ENCODE measurements at places on chromosomes 6 and 20. TPM values are rescaled to one million over a fixed set of nuclear protein-coding genes. Genes with fewer than 3 reads are reported as not detected.

The FGD2 gene
- total RNA-seq = not detected

The TFAP2D gene
- total RNA-seq = not detected

The SEMG1 gene
- not detected for total RNA-seq

GRCh38 chr6:64217721-64218620, 582.4 kb downstream of the PHF3 start:
- H3K27me3 ChIP-seq = no peaks in the 10 kb centered on the region
- H3K4me3 ChIP-seq = no peak overlapping the region
- H3K27ac ChIP-seq = no peak overlapping the region
- H3K4me1 ChIP-seq = no peaks in the 10 kb centered on the region

DNA sequence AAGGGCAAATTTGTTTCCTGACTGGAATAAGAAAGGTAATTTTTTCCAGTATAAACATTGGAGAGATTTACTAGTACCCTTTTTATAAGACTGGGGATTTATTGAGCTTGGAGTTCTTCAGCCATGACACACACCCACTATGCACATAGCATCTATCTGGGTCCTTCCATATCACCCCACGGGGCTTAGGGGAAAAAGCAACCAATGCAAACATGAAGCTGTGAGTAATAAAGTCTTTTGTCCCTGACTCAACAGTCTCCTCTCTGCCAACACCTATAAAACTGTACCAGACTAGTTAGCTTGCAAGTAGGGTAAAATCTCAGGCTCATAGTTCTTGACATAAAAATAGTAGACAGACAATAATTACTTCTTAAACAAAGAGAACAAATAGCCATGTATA, 23.4 kb downstream of the COL21A1 start:
- no peak overlapping the region for H3K4me3 ChIP-seq
- 0 out of 2 replicates have a peak, but pooled peaks cover 2% of the 10 kb centered on the region for H3K27me3 ChIP-seq
- no peak overlapping the region for H3K27ac ChIP-seq
- peaks cover 30% of the 10 kb centered on the region for H3K4me1 ChIP-seq
- H3K36me3 ChIP-seq = no peaks in the 10 kb centered on the region

GRCh38 chr6:118784641-118785164, 109.2 kb upstream of the ASF1A start:
- peaks cover 8% of the 10 kb centered on the region for H3K27me3 ChIP-seq
- H3K27ac ChIP-seq = no peak overlapping the region
- H3K36me3 ChIP-seq = no peaks in the 10 kb centered on the region
- DNase-seq = no peak

DNA sequence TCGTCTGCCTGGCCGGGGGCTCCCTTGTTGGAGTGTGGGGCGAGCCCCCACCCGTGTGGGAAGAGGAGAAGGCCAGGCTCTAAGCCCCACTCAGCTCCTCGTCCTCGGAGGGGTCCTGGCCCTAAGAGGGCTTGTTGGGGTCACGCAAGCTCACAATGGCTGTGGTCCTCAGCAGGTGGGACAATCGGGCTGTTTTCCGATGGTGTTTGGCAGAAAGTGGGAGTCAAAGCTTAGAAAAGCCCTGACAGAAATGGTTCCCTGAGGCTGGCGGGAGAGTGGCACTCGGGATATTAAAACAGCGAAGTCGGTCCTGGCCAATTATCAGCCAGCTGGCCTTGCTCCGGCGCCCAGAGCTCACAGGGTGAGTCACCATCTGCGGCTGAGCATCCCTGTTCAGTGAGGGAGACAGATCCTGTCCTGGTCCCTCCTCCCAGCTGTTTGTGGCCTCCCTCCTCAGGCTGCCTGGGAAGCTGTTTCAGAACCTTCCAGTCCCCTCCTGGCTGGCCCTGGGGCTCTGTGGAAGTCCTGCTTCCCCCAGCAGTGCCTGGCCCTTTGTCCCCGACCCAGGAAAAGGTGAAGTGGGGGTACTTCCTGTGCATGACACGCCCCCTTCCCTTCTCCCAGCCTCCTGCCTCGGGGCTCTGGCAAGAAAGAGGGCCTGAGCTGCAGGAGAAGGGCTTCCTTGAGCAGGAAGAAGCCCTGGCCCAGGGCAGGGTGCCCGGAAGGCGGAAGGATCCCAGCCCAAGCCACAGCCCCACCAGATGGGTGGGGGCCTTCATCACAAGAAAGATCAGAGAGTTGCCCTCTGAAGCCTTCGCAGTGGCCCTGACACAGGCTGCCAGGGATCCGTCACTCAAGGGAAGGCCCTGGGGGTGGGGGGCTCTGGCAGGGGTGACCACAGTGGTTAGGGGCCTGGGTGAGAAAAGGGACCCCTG, 53.6 kb upstream of the BHLHE23 start:
- peaks cover 30% of the 10 kb centered on the region for H3K27me3 ChIP-seq
- no peak overlapping the region for H3K27ac ChIP-seq
- peak; percentile 30 for DNase-seq
- H3K36me3 ChIP-seq = no peaks in the 10 kb centered on the region
- H3K4me1 ChIP-seq = no peaks in the 10 kb centered on the region

DNA sequence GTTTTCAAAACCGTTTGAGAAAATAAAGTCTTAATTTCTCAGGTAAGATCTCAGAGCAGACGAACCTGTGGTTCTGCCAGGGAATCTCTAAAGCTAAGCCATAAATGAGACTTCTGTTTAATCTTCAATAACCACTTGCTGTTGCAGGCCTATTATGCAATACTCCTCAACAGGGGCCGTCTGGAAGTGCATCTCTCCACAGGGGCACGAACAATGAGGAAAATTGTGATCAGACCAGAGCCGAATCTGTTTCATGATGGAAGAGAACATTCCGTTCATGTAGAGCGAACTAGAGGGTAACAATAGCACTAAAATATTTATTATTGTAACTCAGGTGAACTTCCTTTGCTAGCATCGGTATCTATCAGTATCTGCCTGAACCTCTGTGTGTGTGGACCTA, 223.7 kb downstream of the ARHGAP18 start:
- H3K36me3 ChIP-seq = peaks cover 14% of the 10 kb centered on the region
- H3K27me3 ChIP-seq = peaks cover 7% of the 10 kb centered on the region
- peaks cover 50% of the 10 kb centered on the region for H3K4me1 ChIP-seq
- DNase-seq = no peak

- peaks cover 51% of the 10 kb centered on the region for H3K36me3 ChIP-seq
- H3K27ac ChIP-seq = no peak overlapping the region
- no peak overlapping the region for H3K4me3 ChIP-seq
- H3K4me1 ChIP-seq = peaks cover 22% of the 10 kb centered on the region
- H3K27me3 ChIP-seq = no peaks in the 10 kb centered on the region
Observed at GRCh38 chr20:58313396-58313795, 3.9 kb downstream of the RAB22A start.

DNA sequence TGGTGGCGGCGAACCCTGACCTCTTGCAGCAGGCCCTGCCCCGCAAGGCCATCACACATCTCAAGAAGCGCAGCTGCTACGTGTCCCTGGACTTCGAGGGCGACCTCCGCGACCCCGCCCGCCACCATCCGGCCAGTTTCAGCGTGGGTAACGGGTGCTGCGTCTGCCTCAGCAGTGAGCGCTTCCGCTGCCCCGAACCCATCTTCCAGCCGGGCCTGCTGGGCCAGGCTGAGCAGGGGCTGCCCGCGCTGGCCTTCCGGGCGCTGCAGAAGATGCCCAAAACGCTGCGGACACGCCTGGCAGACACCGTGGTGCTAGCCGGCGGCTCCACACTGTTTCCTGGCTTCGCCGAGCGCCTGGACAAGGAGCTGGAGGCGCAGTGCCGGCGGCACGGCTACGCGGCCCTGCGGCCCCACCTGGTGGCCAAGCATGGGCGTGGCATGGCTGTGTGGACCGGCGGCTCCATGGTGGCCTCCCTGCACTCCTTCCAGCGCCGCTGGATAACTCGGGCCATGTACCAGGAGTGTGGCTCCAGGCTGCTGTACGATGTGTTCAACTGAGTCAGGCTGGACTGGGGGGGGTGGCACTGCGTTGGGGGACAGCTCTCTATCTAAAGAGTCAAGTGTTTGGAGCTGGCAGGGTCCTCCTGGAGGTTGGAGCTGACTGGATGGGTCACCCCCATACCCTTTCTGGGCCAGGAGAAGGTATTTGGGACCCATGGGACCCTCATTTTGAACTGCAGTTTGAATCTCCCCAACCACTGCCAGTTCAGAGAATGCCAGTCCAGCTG, 1.1 kb downstream of the ACTL10 start:
- peaks cover 65% of the 10 kb centered on the region for H3K4me1 ChIP-seq
- peak; percentile 76 for DNase-seq
- 0 out of 2 replicates have a peak, but pooled peaks cover 4% of the 10 kb centered on the region for H3K36me3 ChIP-seq
- peaks cover 2% of the 10 kb centered on the region for H3K27me3 ChIP-seq
- peak overlapping the region; percentile 75 for H3K27ac ChIP-seq

Data from HFFc6 (cell line).